ENCODE measurements at places on chromosomes 4 and X.

DNA sequence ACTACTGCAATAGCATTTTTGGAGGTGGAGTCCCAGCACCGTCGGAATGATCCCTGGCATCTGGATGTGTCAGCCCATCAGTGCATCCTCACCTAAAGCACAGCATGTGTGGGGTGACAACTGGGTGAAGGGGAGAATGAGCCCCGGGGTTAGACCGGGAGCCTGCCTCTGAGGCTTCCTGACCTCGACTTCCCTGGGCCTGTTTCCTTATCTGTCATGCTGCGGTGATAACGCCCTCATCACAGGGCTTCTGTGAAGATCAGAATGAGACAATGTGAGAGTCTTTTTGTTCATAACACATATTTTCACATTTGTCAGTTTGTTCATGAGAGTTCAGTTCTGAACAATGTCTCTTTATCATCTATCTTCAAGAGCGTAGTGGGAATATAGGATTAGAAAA lies 31.1 kb upstream of the PDLIM3 start:
- DNase-seq: no peak

- no peak for DNase-seq
Measured at GRCh38 chr4:122065915-122066314, 86.2 kb upstream of the BLTP1 start.

DNA sequence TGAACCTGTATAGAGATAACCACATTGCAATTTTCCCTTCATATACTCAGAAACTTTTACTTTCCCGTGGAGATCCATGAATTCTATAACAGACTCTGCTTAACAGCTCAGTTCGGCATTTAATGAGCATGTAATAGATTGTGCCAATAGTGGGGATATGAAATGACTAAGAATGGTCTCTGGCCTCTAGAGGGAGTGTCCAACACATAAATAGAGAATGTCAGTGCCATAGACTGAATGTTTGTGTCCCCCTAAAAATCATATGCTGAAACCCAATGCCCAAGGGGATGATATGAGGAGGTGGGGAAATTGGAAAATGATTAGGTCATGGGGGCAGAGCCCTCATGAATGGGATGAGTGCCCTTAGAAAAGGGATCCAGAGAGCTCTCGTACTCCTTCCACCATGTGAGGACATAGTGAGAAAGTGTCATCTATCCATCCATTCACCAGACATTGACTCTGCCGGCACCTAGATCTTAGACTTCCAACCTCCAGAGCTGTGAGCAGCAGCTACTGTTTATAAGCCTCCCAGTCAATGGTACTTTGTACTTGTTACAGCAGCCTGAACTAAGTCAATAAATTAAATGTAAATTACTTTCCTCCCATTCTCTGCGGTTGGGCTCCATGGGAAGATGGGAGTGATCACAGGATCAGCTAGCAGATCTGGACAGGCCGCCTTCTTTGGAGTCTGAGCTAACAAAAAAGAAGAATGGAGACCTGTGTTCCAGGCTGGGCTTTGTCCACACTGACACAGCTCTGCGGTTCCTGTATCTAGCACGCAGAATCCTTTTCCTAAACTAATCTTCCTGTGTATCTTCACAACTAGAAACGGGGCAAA lies 28.1 kb upstream of the HPSE start:
- DNase-seq: peak; percentile 32

DNA sequence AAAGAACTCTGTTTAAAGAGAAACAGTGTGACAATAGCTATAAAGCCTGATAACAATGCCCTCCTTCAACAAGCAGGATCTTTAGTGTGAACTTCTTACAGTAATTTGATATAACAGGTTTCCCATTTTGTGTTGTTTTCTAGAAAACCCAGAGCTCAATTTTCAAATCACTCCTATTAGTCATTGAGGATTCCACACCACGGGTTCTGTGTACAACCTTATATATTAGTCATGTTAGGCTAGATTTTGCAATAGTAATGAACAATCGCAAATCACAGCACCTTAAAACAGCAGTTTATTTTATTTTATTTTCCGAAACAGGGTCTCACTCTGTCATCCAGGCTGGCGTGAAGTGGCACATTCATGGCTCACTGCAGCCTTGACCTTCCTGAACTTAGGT lies 1020.9 kb upstream of the INTU start:
- no peak for DNase-seq

DNA sequence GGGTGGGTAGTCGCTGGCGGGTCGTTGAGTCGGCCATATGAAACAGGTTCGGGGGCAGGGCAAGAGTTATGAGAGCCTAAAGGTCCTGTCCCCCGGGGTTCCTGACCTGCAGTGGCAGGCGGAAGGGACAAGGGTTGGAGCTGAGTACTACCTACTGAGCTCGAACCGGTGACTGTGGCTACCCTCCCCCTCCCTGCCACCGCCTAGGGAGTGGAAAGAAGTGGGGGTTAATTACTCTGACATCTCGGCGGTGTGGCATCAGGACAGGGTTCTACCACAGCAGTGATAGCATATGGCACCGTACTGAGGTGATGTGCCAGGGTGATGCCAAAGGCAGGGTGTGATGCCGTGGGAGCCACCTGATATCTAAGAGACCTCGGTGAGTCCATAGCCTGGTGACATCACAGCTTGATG lies 307 bp downstream of the ATG4A start:
- DNase-seq: no peak

GRCh38 chrX:119226446-119226845 lies 9.6 kb upstream of the PGRMC1 start:
- peak; percentile 65 for DNase-seq

DNA sequence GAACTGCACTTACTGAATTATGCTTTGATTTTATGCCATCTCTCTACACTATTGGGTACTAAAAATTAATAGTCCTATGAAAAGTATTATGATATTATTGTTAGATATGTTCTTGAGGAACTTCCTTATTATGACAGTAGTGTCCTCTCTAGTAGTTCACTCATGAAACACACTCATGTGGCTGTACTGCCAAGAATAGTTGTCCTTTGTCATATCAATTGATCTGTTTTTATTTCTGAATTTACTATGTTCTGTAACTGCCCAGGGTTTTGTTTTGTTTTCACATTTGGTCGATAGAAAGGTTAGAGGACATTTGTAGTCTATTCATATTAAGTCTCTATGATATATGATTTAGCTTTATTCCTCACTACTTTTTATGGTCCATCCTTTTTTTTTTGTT lies 215.2 kb downstream of the PPARGC1A start:
- DNase-seq: no peak

DNA sequence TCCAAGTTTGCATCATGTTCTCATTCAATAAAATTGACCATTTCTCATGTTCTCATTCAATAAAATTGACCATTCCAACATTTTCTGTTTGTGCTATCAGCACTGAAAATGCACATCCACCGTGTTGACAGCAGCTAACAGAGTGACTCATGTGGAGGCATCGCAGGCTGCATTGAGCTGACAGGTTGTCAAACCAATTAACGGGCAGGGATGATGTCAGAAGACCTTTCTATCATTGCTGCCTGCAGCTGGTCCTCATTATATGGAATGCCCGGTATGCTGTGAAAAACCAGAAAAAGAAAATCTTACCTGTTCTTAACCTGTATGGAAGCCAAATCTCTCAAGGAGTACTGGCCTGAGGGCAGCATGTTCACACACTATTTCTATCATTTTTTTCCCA lies 202.0 kb downstream of the SMIM20 start:
- DNase-seq: no peak

DNA sequence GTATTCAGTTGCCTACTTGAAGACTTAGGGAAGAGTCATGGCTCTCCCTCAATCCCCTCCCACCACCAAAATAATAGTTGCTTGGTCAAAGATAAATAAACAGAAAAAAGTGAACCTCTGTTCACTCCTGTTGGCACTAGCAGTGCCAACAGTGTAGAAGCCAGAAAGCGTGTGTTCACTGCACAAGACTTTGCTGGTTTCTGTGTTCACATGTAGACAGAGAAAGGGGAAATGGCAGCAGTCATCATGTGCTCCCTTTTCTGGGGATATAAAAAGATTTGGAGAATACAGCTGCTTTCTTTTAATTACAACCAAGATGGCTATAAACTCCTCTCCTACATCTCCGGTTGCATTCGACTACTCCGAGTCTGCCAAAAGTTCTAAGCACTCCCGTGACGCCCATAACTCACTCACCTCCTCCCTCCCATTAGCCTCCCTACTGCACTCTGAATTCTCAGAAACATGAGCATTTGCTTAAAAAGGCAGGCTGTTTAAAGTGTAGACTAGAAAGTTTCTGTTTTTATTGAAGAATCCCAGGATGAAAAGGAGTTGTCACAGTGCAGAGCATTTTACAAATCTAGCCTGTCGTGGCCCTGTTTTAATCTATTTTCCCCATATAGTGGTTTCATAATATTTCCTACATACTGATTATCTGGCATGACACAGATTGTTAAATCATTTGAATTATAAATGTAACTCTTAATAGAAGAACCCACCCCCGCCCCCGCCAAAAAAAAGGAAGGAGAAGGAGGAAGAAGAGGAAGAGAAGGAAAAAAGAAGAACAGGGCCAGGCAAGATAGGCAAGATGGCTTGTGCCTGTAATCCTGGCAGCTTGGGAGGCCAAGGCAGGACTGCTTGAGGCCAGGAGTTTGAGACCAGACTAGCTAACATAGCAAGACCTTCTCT lies 16.7 kb downstream of the LGI2 start:
- DNase-seq: peak; percentile 54

- DNase-seq: no peak
Measured at GRCh38 chr4:13525606-13526281, 18.6 kb downstream of the NKX3-2 start.

GRCh38 chr4:135411251-135411650 lies 1209.7 kb upstream of the PABPC4L start:
- no peak for DNase-seq

GRCh38 chr4:98603683-98604521 lies 54.5 kb downstream of the TSPAN5 start:
- no peak for DNase-seq

DNA sequence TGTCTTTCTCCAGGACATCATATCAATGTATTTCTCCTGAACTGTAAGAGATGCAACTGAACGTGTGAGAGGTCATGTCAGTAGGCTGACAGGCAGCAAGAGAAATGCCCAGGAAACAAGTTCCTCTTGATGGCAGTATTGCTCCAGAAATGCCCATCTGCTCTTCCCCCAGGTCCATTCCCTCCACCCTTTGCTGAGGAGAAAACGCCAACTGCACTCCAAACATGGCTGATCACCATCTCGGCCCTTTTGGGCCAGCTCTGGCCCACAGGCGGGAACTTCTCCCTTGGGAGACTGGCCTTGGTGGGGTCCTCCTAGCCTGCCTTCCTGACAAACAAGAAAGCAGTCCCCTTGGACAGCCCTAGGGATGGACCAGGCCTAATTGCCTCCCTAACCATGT lies 276.5 kb upstream of the AGTR2 start:
- DNase-seq: no peak

GRCh38 chr4:25844961-25845712 lies 17.7 kb downstream of the SEL1L3 start:
- no peak for DNase-seq

- no peak for DNase-seq
Measured at GRCh38 chr4:167745024-167745687, 347.2 kb upstream of the ANXA10 start.

GRCh38 chr4:185657183-185657582 lies 121.9 kb upstream of the PDLIM3 start:
- DNase-seq: no peak

GRCh38 chr4:54333657-54334056 lies 104.6 kb downstream of the PDGFRA start:
- DNase-seq: no peak

GRCh38 chr4:139922406-139923024 lies 231.5 kb downstream of the MAML3 start:
- DNase-seq: no peak

DNA sequence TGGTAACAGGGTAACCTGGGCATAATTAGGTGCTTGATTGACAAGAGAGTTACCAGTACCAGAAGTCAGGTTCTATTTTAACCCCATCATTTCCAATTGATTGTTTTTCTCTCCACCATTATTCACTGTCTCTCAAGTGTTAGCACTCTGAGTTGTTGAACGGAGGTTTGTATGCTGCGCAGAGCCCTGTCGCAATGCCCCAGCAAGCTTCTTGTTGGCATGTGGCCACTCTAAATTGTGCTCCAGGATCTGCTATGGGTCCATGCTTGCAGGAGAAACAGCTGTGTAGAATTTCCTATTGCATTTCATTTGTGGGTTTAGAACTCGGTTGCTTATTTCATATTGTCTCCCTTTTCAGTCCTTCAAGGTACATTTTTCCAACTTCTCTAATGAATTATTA lies 98.2 kb downstream of the KLHL8 start:
- DNase-seq: no peak

DNA sequence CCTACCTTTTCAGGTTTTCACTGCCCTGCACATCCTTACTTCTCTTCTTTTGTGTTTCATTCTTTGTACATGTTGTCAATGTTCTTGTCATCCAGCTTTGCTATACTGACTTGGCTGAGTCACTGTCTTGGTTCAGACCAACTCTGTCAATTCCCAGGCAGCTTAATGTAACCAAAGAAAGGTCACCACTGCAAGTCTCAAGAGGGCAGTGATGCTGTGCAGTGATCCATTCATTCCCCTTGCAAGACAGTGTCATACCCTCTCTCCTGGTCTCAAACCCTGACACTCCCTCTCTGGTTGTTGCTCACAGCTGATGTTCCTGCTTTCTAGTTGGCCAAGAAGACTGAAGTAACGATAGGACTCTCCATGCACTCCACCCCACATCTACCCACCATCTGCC lies 17.5 kb downstream of the RAB39B start:
- DNase-seq: no peak

DNA sequence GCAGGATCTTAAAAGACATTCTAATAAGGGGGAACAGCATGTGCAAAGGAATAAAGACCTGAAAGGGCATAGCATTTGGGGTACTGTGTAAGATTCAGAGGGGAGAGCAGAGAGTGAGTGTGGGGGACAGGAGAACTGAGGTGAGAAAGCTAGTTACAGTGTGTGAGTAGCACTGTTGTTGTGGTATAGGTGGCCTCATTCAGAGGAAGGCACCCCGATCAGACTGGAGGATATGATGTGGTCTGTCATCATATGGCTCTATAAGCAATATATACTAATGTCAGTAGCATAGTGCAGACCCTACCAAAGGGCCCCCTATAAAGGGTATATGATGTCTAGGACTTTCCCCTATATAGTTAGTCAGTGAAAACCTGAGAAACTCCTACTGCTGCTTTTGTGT lies 175.8 kb downstream of the FMR1NB start:
- no peak for DNase-seq

GRCh38 chrX:45006002-45006800 lies 133.2 kb downstream of the KDM6A start:
- no peak for DNase-seq

- DNase-seq: peak; percentile 34
Measured at GRCh38 chr4:168028970-168029597, 63.3 kb upstream of the ANXA10 start.

DNA sequence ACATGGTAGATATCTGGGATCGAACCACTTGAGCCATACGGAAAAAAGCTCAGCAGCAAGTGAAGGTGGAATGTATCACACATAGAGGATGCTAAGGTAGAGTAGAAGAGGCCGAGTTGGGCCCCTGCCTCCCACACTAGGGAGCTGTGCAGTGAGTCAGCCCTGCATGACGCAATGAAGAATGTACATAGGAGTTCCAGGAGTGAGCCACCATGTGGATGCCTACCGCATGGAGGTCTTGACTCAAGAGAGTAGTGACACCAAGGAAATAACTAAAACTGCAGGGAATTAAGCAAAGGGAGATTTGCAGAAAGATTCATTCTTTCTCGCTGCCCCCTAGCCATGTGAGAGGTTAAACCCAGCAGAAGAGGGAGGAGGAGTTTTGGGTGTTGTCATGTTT lies 389.6 kb upstream of the IGFBP7 start:
- DNase-seq: no peak

- no peak for DNase-seq
Measured at GRCh38 chr4:28675582-28675981, 1814.9 kb downstream of the STIM2 start.

GRCh38 chr4:173763389-173763788 lies 233.4 kb upstream of the HAND2 start:
- DNase-seq: no peak
